WERI-Rb-1 (cell line): ENCODE measurements at places on chromosomes 16 and 17.

- DNase-seq = no peak
These were observed 22.3 kb upstream of the CNOT1 start for GRCh38 chr16:58651965-58652348.

DNA sequence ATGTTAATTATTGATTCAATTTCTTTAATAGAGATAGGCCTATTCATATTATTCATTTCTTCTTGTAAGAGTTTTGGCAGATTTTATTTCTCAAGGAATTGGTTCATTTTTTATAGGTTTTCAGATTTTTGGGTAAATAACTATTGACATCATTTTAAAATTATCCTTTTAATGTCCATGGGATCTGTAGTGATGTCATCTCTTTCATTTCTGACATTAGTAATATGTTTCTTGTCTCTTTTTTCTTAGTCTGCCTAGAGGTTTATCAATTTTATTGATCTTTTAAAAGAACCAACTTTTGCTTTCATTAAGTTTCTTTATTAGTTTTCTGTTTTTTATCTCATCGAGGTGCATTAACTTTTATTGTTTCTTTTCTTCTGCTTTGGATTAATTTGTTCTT, 162.6 kb downstream of the FTO start:
- DNase-seq = no peak

- DNase-seq = no peak
These were observed 13.9 kb upstream of the HELZ start for GRCh38 chr17:67258821-67259468.

GRCh38 chr17:5913641-5914040, 156.5 kb upstream of the WSCD1 start:
- DNase-seq = no peak

DNA sequence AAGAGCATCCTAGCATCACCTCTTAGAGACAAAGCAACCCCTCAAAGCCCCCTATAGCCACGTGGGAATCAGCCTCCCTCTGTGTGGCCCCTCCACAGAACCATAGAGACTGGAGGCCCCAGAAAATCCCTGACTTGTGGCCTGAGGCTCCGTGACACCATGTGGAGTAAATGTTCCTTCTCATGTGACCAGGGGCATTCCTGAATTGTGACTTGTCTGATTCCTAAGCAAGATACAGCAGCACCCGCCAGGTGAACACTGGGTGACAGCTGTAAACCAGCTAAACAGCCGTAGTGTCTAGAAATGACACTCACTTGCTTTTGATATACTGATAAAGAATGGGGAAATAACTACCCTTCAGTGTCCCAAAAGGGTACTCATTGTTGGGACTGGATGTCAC, 79.0 kb downstream of the DYNLRB2 start:
- DNase-seq = no peak

DNA sequence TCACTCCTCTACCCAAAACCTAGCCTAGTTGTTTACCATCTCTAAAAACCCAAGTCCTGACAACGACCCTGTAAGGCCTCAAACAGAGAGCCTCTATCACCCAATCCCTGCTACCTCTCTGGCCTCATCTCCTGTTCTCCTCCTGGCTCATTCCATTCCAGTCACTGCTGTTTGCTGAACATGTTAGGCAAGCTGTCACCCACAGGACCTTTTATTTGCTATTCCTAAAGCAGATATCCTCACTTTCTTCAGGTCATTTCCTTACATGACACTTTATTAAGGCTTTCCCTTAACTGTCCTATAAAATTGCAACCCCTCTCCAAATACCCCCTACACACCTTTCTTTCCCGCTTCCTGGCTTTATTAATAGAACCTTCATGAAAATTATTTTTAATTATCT, 85.1 kb downstream of the KANSL1 start:
- DNase-seq = no peak

- no peak for DNase-seq
These were observed 37.6 kb downstream of the SALL1 start for GRCh38 chr16:51113236-51114125.

- no peak for DNase-seq
These were observed 134.6 kb downstream of the GAS7 start for GRCh38 chr17:10063730-10064241.

DNA sequence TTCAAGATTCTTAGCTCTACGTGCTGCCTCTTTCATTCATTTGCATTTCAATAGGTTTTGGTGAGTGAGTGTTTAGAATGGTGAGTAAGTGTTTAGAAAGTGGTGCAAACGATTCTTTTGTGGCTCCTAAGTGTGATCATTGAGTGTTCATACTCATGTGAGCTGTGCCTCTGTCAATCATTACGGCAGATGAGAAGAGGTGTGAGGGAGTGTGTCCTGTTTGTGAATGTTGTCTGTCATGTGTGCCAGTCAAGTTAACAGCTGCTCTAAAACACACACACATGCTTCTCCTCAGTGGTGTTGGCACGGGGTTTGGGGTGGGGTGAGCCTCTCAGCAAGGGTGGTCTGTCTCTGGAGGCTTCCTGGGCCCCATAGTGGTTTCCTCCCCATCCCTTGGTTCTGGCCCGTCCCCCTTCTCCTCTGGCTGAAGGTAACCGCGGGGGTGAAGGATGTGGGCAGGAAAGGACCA, 11.4 kb downstream of the MYL4 start:
- DNase-seq = no peak

DNA sequence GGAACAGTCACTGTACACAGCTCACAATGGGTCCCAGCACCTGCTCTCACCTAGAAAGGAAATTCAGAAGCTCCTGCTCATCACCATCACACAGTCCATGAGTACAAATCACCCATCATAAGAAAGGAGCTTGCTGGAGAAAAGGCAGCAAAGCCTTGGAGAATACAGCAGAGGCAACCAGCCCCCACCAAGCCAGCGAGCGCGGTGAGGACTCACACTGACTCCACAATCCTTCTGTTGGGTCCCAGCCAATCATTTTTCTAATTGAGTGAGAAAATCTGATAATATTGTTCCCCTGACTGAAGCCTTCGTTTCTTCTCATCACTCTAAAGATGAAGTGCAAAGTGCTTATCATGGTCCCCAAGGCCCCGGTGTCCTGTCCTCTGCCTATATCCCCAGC, 298.3 kb downstream of the SLC39A11 start:
- DNase-seq = no peak

DNA sequence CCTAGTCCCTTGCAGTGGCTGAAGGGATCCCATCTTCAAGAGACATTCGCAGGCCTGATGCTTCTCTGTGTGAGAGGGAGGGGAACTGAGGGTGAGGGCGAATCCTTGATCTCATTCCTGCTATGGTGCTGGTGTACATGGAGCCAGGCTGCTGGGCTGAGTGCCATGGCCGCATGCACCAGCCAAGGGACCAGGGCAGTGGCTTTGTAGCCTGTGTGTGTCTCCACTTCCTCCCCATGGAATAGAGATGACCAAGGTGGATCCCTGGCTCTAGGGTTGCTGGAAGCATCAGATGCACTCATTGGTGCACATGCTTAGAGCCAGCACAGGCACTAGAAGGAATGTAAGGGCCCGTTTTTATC, 195.0 kb downstream of the FOXL1 start:
- DNase-seq = no peak
